ENCODE measurements at places on chromosomes 7 and 10.

DNA sequence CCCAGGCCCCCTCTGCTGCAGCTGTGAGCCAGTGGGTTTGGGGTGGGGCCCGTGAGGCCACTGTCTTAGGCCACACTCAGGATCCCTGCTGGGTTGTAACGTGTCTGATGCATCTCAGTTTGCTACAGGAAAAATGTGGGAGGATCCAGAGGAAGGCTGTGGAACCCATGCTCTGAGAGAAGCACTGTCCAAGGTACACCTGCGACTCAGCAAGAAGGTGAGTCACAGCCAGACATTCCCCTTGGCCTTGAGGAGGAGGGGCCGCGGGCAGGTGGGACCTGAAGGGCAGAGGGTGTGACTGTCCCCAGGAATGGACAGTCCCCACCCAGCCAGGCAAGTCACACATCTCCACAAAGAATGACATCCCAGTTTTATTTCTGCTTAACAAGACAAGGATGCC is 27.8 kb upstream of the C10orf120 start:
- DNase-seq: no peak

- no peak for DNase-seq
Observed at GRCh38 chr10:122333037-122333436, 41.5 kb upstream of the PLEKHA1 start.

DNA sequence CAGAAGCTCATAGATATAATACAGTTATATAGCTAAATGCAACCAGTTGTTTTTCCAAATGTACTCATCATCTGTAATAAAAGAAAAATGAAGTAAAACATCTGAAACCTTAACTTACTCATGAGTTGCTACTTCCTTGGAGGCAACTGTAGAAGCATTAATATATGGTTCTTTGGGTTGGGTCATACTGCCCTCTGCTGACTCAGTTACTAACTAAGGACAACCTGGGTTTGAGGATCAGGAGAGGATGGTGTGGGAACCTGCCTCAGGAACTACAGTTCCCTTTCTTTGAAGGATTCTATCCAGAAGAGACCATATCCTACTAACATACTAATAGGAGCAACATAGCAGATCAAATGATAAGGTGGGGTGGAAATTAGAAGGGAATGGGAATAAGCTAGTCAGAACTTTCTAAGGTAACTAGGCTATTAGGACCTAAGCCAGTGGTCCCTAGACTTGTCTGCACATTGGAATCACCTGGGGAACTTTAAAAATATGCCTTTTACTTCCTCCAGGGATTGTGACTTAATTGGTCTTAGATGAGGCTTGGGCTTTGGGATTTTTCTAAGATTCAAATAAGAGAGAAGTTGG is 20.7 kb downstream of the COX15 start:
- DNase-seq: no peak

GRCh38 chr7:29957521-29958310 is 31.9 kb downstream of the SCRN1 start:
- DNase-seq: no peak

DNA sequence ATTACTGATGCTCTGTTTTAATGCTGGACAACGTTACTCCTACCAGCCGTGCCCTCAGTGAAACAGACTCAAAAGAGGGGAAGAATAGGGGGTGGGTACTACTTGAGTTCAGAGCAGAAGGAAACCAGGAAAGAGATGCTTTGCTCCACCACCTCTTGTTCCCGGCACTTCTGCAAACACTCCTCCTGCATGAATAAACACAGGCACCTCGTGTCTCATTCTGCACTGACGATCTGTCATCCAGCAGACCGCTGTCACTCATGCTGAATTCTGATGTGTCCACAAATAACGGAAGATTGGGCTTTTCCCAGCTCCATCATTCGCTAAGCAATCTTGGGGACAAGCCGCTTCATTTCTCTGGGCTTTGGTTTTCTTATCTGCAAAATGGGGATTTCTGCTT is 26.7 kb downstream of the YWHAG start:
- no peak for DNase-seq

DNA sequence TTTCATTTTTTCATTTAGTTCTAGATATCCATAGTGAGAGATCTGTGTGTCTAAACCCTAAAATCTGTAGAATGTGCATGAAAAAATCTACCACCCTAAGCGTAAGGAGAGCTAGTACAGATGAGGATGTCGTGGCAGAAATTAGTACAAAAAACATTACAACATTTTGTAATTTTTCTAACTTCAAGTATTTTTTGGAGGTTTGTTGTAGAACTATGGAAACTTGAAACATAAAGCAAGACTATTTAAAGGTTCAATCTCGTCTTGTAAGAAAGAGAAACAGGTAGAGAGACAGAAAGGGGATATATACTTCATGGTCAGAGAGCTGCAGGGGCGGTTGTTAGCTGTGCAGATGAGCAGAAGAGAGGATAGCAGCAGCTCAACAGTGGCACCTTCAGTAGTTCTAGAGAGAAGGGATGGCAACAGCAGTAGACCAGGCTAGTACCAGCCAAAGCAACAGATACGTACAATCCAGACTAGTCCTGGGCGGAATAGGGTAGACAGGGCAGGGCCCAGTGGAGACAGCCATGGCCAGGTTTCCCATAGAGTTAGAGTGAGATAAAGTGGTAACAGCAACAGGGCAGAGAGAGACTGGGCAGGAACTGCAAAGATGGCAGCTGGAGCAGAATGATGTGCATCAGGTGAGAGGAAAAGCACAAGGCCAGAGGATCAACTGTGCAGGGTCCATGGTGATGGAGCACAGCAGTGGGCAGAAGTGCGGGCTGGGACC is 145.2 kb downstream of the FRMD4A start:
- DNase-seq: no peak

DNA sequence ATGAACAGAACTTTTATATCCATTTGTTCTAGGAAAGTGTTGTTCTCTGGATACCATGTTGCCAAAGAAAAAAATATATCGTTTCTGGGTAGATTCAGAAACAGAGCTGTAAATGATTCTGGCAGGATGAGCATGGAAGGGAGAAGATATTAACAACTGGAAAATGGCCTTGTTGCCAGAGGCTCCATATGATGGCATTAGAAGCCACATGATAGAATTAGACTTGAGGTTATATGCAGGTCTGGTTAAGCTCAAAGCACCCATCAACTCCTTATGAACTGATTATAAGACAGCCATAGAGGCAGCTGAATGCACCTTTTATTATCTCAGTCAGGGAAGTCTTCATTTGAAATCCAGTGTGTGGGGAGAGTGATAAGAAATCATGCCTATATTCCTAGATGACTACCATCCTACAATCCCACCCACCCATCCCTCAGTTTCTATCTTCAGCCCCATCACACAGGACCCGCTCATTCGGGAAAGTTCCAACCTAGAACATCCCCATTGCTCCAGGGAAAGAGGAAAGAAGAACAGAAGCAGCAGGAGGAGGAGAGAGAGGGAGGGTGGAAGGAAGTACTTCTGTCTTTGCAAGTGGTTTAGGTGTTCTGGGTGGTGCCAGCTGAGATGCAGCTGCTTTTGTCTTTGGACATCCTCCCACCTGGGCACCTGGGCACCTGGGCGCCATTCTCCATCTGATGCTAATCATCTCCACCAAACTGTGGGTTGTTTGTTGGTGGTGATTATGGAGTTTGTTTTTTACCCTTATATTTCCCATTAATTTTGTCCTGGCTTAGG is 25.5 kb upstream of the TRIL start:
- DNase-seq: no peak

- DNase-seq: no peak
Observed at GRCh38 chr10:46264336-46264735, 22.5 kb upstream of the ANTXRL start.

- DNase-seq: peak; percentile 7
Observed at GRCh38 chr7:66739953-66740301, 606 bp upstream of the RABGEF1 start.

- no peak for DNase-seq
Observed at GRCh38 chr10:128022261-128023196, 103.7 kb downstream of the MKI67 start.
